ENCODE measurements at places on chromosomes 4 and X. TPM values are rescaled to one million over a fixed set of nuclear protein-coding genes. Genes with fewer than 3 reads are reported as not detected.

PDE6B gene
- total RNA-seq: 1.1 TPM

ADGRG4 gene
- total RNA-seq: under 0.01 TPM

PGAM4 gene
- not detected for total RNA-seq

ZNF630 gene
- total RNA-seq: 0.50 TPM

BEX1 gene
- 0.27 TPM for total RNA-seq

MAGEC1 gene
- not detected for total RNA-seq

GRPR gene
- total RNA-seq: 0.14 TPM

SYNPO2 gene
- total RNA-seq: 0.27 TPM

GPRASP2 gene
- total RNA-seq: 14.5 TPM

MAGEA8 gene
- not detected for total RNA-seq

MAOA gene
- 17.2 TPM for total RNA-seq

FAM236C gene
- total RNA-seq: not detected

RAB9B gene
- total RNA-seq: 0.40 TPM

CCNB3 gene
- total RNA-seq: 4.7 TPM

ARX gene
- not detected for total RNA-seq

ZNF732 gene
- 1.6 TPM for total RNA-seq

NPY1R gene
- total RNA-seq: 0.13 TPM

HEPH gene
- 1.8 TPM for total RNA-seq

GAGE12F gene
- not detected for total RNA-seq

TIGD2 gene
- total RNA-seq: 4.9 TPM

TMPRSS11F gene
- not detected for total RNA-seq

PABPC5 gene
- total RNA-seq: 2.3 TPM

FAM9C gene
- total RNA-seq: 0.50 TPM

CNGA1 gene
- not detected for total RNA-seq

SLC38A5 gene
- total RNA-seq: 76.5 TPM

SLC6A14 gene
- not detected for total RNA-seq

ELK1 gene
- 12.0 TPM for total RNA-seq

SLC34A2 gene
- not detected for total RNA-seq

CAMK2D gene
- total RNA-seq: 54.1 TPM

PHKA1 gene
- 8.0 TPM for total RNA-seq

XG gene
- total RNA-seq: 0.80 TPM

SORCS2 gene
- total RNA-seq: not detected

NAA11 gene
- not detected for total RNA-seq

CT45A5 gene
- total RNA-seq: not detected

CXCR3 gene
- not detected for total RNA-seq
